ENCODE measurements at places on chromosomes 2 and 18.

- no peak for DNase-seq
Measured at GRCh38 chr18:11154368-11154989, 5.1 kb upstream of the PIEZO2 start.

DNA sequence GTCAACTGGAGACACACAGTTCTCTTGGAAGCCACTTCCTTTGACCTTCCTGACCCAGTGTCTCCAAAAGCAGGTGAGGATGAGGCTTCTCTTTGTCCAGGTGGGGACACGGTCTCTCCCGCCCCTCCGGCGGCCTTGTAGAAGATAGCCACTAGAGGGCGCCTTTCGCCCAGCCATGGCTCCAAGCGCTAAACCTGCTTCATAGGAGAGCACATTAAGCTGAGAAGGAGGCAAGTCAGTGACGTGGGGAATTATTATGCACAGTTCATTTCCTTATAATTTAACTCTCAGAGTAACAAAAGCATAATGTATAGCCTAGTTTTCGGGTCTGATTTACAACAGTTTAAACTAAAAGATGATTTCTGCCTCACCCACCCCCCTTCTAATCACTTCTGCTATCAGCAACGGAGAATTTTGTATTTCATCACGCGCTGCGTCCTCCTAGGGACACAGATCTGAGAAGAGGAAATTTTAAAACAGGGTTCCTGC lies 208.7 kb downstream of the ICOS start:
- DNase-seq, result peak; percentile 45

DNA sequence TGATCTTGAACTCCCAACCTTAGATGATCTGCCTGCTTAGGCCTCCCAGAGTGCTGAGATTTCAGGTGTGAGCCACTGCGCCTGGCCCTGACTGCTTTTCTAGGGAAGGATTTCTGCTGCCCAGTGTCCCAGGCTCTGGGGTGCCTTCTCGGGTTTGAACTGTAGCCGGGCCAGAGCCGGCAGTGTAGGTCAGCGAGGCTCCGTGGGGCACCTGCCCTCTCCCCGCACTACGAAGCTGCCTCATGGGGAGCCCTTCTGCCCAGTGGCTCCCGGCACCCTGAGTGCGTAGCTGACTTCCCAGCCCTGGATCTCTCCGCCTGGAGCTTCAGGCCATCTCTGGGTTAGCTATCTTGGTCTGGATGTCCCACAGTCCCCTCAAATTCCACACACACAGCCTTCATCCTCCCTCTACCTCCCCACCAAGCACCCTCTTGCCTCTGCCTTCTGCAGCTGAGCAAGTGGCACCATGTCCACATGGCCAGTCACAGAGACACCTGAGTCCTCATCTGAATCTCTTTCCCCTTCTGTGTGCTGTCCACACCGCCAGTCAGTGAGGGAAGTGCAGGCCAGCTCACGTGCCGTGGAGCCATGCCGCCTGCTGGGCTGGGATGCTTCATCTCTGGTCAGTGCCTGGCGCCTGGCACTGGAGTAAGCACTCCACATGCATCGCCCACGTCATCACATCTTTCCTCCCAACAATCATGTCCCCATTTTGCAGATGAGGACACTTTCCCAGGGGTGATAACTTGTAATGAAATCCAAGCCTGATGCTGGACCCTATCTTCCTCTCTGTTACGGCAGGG lies 69.2 kb downstream of the EDAR start:
- DNase-seq, result no peak

DNA sequence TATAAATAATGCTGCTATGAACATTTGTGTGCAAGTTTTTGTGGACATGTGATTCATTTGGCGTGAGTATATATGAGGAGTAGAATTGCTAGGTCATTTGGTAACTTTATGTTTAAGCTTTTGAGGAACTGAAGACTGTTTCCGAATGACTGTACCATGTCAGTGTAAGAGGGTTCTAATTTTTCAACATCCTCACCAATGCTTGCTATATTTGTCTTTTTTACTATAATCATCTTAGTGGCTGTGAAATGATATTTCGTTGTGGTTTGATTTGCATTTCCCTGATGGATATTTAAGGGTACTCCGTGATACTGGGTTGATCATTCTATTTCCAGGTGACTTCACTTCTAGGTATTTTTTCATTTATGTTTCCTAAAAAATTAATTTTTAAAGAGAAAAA lies 241.1 kb downstream of the BCL2 start:
- no peak for DNase-seq

DNA sequence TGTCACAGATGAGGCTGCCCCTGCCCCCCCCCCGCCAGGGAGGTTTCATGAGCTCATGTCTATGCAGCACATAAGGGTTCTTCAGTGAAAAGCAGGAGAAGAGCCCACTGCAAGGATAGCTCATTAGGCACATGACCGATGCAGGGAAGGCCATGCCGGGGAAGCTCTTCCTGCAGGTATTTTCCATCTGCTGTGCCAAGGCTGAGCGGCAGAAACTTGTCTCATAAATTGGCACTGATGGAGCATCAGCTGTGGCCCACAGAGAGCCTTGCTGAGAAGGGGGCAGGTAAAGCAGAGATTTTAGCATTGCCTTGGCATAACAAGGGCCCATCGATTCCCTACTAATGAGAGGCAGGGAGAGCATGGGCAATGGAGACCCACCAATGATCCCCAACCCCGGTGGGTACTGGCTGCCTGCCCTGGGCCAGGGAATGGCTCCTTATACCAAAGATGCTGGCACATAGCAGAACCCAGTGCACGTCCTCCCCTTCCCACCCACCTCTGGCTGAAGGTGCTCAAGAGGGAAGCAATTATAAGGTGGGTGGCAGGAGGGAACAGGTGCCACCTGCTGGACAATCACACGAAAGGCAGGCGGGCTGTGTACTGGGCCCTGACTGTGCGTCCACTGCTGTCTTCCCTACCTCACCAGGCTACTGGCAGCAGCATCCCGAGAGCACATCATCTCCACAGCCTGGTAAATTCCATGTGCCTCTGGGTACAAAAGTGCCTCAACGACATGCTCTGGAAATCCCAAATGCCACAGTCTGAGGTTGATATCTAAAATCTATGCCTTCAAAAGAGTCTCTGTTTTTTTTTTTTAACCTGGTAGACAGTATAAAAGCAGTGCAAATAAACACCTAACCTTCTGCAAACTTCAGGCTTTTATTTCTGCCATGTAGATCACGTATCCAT lies 41.4 kb downstream of the STEAP3 start:
- no peak for DNase-seq

- DNase-seq, result no peak
Measured at GRCh38 chr18:8188184-8188583, 421.1 kb upstream of the RAB12 start.

DNA sequence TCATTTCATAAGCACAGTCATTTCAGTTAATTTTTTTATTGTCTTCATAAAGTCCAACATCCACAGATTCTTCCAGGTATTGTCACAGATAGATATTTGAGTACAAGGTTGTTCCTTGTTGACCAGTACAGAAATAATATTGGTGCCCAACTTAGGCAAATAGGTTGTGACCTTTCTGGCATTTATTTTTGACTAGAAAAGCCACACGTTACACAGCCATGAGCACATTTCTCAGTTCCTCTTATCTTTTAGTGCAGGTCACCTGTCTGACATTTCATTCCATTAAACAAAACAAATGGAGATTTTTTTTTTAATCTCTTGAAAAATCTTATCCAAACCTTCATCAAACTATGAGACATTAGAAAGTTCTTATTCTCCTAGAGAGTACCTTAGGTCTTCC lies 428.8 kb downstream of the ZNF521 start:
- DNase-seq, result no peak
